ENCODE measurements at places on chromosomes 2 and 18.

GRCh38 chr2:15780234-15780633 is 160.1 kb upstream of the MYCN start:
- no peak for DNase-seq

- DNase-seq, result no peak
Measured at GRCh38 chr18:66005831-66006588, 255.2 kb downstream of the CDH7 start.

DNA sequence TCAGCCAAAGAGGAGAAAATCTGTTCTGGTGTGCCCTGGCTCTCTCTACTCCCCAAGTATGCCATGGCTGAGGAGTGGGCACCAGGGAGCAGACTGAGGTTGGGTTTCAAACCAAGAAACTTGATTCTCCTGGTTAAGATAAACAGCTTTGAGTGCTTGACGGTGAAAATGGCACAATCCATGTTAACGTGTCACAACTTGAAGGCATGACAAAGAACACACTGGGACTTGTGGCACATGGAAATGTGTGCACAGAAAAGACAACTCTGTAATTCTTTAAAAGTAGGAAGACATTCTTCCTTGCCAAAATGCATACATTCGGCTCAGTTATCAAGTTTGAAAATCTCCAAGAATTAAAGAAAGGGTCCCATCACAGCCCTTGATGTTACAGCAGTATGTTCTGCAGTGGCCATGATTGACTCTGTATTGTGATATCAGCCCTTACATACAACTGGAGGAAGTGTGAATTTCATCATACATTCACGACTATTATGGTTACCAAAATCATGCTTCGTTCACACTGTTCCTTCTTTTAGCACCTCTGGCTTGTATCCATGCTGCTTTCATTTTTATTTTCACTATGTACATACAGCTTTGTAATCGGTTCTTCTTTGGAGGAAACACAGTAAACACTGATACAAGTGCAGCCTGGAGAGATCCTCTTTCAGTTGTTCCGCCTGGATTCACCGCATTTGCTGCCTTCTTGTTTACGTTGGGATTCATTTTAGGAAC is 15.6 kb upstream of the ACTG2 start:
- DNase-seq, result no peak

- no peak for DNase-seq
Measured at GRCh38 chr2:12862541-12862940, 145.8 kb downstream of the TRIB2 start.

DNA sequence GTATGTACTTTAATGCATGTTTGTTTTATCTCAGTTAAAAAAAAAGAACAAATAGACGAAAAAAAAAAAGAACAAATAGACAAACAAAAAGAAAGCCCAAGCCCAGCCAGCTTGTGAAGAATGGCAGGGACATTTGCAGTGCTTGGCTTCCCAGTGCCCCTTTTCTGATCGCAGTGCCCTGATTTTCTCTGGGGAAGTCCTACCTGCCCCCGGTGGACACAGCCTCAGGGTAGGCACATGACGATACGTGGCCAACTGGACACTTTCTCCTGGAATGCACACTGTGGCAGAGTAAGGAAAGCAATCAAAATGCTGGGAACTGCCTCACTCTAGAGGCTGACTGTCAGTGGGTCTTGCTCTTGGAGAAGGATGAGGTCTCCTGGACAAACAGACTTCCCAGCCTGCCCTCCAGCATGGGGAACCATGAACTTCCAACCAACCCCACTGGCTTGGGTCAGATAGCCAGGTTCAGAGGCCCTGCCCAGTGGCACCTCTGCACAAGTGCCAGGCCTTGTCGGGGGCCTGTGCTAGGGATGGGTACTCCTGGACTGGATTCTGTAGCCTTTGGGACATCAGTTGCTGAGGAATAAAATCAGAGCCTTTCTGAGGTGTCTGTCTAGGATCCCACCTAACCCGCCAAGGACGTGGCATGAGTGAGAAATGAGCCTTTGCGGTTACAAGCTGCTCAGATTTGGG is 76.7 kb downstream of the INHBB start:
- DNase-seq, result no peak

Data from stimulated activated CD4-positive, alpha-beta T cell treated with anti-CD3 and anti-CD28 coated beads, Interleukin-1b, Interleukin-23, amount 100 ng/mL, for 4 hours (primary cell).